ENCODE measurements at places on chromosomes 12 and 14.

- no peak for DNase-seq
Measured at GRCh38 chr14:22598896-22599244, 770 bp downstream of the ABHD4 start.

GRCh38 chr14:56816574-56817391, 6.5 kb upstream of the OTX2 start:
- peak; percentile 80 for DNase-seq

DNA sequence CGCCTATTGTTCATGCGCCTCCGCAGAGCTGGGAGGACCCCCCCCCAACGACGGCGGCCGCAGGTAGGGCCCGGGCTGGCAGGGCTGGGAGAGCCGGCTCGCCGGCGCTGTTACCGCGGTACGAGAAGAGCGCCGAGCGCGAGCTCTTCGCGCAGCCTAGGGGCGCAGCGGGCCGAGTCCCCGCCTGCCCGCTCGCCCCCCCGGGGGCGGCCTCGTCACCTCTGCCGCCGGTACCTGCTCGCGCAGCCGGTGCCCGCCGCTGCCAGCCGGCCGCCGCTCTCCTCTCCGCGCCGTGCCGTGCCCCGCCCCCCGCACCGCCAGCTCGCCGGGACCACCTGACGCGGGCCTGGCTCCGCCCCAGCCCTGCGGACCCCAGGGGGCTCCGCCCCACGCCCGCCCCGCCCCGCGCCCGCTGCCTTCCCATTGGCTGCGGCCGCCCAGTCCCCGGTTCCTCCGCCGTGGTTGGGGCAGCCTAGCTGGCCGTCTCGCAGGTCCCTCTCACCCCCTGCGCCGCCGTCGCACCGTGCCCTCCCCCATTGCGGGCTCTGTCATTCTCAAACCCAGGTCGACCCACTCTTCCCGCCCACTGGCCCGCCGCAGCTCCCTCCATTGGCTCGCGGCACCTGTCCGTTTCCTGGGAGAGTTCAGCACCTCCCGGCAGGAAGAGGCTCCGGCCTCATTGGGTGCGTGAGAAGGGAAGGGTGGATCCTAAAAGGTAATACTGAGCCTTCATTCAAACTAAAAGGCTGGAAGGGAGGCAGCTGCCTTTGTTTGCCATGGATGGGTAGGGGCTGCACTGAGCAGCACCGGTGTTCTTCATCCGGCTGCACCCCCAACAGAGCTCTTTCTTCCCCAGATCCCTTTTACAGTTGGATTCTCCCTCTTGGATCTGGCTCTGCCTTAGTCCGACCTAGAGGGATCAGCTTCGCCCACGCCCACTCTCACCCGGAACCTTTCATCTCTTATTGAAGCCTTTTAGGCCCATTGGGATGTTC, at the start of gene MAP3K9:
MAP3K9 (minus strand) TSS at position 289 of the 995 bp plus-strand sequence. CDS start 342 bp downstream, outside the sequence.
- peak; percentile 99 for DNase-seq

DNA sequence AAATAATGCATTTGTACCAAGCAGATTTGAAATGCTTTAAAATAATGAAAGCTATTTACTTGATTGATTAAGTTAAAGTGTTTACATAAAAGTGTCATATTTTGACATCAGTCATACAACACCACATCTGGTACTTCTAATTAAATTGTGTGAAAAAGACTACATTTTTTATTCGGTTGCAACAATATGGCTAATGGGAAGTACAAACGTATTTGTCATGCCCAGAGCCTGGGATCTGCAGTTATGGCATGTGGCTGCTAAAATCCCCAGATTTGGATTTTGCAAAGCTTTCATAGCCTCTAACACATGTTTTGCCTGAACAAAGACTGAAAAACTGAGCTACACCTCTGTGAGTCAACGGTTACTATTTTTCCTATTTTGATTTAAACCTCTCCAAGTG, 66.6 kb downstream of the LLPH start:
- no peak for DNase-seq

GRCh38 chr12:26211331-26211730, 16.0 kb downstream of the SSPN start:
- no peak for DNase-seq
